ENCODE measurements at places on chromosomes 1 and 21.

GRCh38 chr1:81954534-81955020 lies 153.8 kb downstream of the ADGRL2 start:
- no peak overlapping the region for H3K4me3 ChIP-seq
- H3K27me3 ChIP-seq: no peaks in the 10 kb centered on the region
- peaks cover 9% of the 10 kb centered on the region for H3K36me3 ChIP-seq
- no peaks in the 10 kb centered on the region for H3K4me1 ChIP-seq
- DNase-seq: no peak
- no peak overlapping the region for H3K27ac ChIP-seq

DNA sequence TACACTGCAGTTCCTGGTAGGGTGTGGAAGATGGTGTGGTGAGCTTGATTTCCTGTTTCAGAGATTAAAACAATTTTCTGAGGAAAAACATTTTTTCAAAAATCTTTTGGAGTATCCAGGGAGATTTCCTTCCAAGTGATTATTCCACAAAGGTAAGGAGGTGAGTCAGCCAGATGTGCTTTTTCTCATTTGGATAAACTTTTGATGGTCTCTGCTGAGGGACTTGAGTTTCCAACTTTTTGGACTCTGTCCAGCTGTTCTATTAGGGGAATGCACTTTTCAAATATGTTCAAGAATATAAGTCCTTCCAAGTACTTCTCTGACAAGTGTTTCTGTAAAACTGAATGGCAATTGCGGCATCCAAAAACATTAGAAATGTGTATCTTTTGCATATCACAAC lies 628.8 kb upstream of the ADAMTS5 start:
- H3K4me3 ChIP-seq: no peak overlapping the region
- H3K27ac ChIP-seq: no peak overlapping the region
- no peak for DNase-seq
- no peaks in the 10 kb centered on the region for H3K4me1 ChIP-seq
- no peaks in the 10 kb centered on the region for H3K27me3 ChIP-seq

DNA sequence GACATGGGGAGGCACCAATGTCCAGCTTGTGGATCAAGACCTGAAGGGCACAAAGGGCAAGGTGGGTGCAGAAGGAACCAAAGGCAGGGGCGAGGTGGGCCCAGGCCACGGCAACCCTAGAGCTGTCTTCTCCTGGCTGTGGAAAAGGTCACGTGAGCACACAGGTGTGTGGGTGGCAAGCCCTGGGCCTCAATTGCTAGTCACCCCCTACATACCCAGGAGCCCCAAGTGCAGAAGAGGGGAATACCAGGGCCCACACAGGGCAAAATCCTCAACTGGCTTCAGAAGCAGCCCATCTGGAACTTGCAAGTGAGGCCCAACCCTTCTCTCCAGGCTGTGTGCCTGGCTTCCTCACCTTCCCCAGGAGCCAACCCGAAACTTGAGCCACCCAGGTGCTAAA lies 25.6 kb downstream of the ZBTB17 start:
- no peaks in the 10 kb centered on the region for H3K27me3 ChIP-seq
- peak overlapping the region; percentile 2 for H3K4me3 ChIP-seq
- no peak overlapping the region for H3K27ac ChIP-seq
- no peak for DNase-seq
- H3K36me3 ChIP-seq: peaks cover 68% of the 10 kb centered on the region
- H3K4me1 ChIP-seq: peaks cover 9% of the 10 kb centered on the region

GRCh38 chr1:82392513-82392912 lies 591.8 kb downstream of the ADGRL2 start:
- no peaks in the 10 kb centered on the region for H3K36me3 ChIP-seq
- H3K4me1 ChIP-seq: peaks cover 3% of the 10 kb centered on the region
- no peak overlapping the region for H3K4me3 ChIP-seq
- no peak for DNase-seq

GRCh38 chr1:38370716-38371504 lies 324.3 kb upstream of the POU3F1 start:
- no peak overlapping the region for H3K27ac ChIP-seq
- H3K36me3 ChIP-seq: no peaks in the 10 kb centered on the region
- DNase-seq: no peak

DNA sequence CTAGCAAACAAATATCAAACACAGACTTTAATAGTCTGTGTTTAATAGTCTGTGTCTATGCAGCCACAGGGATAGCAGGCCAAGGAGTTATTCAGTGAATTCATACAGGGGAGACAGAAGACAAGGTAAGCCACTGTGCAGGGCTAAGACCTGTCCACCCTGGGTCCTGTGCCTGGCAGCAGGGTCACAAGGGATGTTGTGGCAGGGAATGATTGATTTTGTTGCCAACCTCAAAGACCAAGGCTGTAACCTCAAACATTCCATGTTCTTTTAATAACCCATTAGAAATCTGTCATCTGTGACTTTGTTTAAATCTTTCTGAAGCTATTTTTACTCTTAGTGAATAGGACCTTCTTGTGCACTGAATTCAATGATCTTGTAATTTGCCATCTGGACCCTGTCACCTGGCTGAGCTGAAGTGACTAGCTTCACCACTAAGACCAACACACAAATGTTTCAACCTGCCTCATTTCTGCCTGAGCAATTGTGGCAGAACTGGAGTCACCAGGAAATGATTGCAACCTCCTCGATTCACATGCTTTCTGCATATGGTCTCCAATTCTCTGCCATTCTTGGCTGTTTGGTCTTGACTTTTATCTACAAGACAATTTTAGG lies 154.2 kb downstream of the ASTN1 start:
- no peaks in the 10 kb centered on the region for H3K36me3 ChIP-seq
- H3K4me1 ChIP-seq: peaks cover 4% of the 10 kb centered on the region
- no peak for DNase-seq
- no peak overlapping the region for H3K4me3 ChIP-seq
- H3K27ac ChIP-seq: no peak overlapping the region

All from neuronal stem cell (in vitro differentiated cells).